Body of pancreas (tissue), 4 donors: ENCODE measurements at places on chromosomes 1 and 21. TPM values are rescaled to one million over a fixed set of nuclear protein-coding genes. Genes with fewer than 3 reads are reported as not detected.

The DIO1 gene
- not detected for total RNA-seq

The GLUL gene
- 621 TPM for total RNA-seq

DNA sequence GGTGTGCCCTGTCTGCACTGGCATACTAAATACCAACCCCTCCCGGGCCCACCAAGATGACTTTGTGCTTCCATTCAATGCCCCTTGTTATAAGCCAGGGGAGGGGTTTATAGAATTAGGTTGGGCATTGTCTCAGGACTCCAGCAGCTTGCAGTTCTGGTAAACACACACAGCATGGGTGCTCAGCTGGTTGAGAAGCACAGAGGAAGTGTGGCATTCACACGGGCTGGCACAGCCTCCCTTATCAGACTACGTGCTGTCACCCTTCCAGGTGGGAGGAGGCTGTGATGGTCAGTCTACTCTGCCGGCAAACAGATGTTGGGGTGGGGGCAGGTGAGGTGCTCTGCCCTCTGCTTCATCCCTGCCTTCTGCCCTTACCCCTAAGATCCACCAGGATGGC is 15.0 kb upstream of the SLC6A17 start:
- H3K4me1 ChIP-seq: peaks cover 12% of the 10 kb centered on the region
- H3K27me3 ChIP-seq: no peaks in the 10 kb centered on the region
- H3K4me3 ChIP-seq: no peak overlapping the region
- no peak overlapping the region for H3K27ac ChIP-seq
- peak; percentile 42 for DNase-seq

- no peak overlapping the region for H3K27ac ChIP-seq
- no peaks in the 10 kb centered on the region for H3K36me3 ChIP-seq
- H3K4me3 ChIP-seq: no peak overlapping the region
- peaks cover under 1% of the 10 kb centered on the region for H3K4me1 ChIP-seq
- peak; percentile 34 for DNase-seq
- H3K27me3 ChIP-seq: no peaks in the 10 kb centered on the region
Observed at GRCh38 chr1:5836776-5837440, 155.3 kb downstream of the NPHP4 start.

DNA sequence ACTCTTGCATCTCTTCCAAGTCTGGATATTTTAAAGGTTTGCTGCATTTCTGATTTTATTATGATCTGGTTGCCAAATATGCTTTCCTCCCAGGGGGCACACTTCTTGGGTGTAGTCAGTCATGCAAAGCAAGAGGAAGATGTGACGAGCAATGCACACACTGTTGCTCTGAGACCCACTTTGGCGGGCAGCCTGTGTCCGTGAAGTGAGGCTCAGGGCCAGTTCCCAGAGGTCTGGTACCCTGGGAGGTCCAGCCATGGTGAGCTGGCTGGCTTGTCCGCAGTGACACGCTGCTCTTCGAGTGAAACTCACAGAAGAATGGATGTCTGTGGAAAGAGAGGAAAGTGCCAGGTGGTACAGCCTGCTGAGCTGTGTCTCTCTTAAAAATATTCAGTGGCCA is 52.8 kb upstream of the EDN2 start:
- DNase-seq: no peak
- no peak overlapping the region for H3K27ac ChIP-seq
- peaks cover 15% of the 10 kb centered on the region for H3K4me1 ChIP-seq
- H3K27me3 ChIP-seq: no peaks in the 10 kb centered on the region
- no peaks in the 10 kb centered on the region for H3K36me3 ChIP-seq

DNA sequence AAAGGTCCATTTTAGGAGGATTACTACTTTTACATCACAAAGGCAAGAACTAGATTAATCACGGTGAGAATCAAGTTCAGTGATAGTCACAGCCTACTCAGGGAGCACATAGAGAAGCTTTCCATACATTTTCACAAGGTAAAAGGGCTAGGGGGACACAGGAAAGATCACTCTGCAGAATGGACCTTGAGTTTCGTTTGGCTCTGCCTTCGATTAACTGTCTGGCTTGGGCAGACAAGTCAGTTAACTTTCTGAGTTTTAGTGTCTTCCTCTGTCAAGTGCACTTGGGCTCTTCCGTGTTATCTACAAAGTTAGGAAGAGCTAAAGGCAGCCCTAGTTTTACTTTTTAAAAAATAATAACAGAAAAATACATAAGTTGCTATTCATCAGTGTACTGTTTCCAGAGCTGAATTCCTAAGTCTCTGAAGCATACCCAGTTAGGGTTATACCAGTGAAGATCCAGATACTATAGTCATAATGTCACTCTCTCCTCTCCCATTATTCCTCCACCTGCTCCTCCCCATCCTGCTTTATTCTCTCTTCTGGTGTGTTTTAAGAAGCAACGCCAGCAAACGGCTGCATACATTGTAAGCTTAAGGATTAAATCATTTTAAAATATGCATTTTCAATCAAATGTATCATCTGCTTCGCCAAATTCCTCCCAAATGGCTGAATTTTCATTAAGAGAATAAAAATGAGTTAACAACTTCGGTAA is 1.7 kb downstream of the CEP170 start:
- no peaks in the 10 kb centered on the region for H3K27me3 ChIP-seq
- H3K27ac ChIP-seq: peak overlapping the region; percentile 89
- H3K36me3 ChIP-seq: no peaks in the 10 kb centered on the region
- DNase-seq: no peak
- H3K4me1 ChIP-seq: peaks cover 23% of the 10 kb centered on the region
- H3K4me3 ChIP-seq: no peak overlapping the region

The FLG2 gene
- total RNA-seq: not detected

DNA sequence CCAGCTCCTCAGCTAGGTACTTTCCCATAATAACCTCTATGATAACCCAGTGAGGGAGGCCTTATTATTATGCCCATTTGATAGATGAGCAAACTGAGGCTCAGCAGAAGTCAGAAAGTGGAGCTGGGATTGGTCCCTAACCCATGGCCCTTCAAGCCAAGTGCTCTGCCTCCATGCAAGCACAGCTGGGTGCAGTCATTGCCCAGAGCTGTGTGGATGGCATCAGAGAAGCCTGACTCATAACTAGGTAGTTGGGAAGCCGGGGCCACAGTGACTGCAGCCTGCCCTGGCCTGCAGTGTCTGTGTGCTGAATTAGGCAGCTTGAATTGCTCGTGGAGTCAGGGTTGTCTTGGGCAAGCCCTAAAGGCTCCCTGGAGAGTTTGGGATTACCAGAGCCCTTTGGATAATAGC is 89.9 kb upstream of the SLC2A1 start:
- no peak overlapping the region for H3K27ac ChIP-seq
- H3K4me3 ChIP-seq: no peak overlapping the region
- no peaks in the 10 kb centered on the region for H3K36me3 ChIP-seq
- no peaks in the 10 kb centered on the region for H3K27me3 ChIP-seq
- peaks cover 15% of the 10 kb centered on the region for H3K4me1 ChIP-seq
- DNase-seq: no peak

DNA sequence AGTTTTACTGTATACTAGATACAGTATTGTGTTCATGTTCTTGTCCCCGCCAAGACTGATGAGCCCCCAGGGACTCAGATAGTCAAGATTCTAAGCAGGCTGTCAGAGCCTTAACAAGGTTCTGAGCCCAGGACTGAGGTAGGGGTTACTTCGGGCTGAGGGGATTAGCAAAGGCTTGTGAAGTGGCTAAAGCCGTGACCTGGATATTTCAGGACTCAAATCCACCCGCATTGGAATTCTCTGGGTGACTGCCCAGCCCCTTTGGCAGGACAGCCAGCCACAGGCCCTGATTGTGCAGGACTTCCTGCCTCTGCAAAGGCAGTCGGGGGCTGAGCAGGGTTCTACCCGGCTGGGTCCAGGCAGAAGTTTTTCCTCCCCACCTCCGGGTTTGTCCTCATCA is at the start of gene PLA2G5:
Gene PLA2G5, plus strand, starts transcription at position 321 of the 400 bp plus-strand sequence. CDS start 14,637 bp downstream, outside the sequence.
- H3K27ac ChIP-seq: no peak within 1 kb of the TSS
- DNase-seq: peak; percentile 42

DNA sequence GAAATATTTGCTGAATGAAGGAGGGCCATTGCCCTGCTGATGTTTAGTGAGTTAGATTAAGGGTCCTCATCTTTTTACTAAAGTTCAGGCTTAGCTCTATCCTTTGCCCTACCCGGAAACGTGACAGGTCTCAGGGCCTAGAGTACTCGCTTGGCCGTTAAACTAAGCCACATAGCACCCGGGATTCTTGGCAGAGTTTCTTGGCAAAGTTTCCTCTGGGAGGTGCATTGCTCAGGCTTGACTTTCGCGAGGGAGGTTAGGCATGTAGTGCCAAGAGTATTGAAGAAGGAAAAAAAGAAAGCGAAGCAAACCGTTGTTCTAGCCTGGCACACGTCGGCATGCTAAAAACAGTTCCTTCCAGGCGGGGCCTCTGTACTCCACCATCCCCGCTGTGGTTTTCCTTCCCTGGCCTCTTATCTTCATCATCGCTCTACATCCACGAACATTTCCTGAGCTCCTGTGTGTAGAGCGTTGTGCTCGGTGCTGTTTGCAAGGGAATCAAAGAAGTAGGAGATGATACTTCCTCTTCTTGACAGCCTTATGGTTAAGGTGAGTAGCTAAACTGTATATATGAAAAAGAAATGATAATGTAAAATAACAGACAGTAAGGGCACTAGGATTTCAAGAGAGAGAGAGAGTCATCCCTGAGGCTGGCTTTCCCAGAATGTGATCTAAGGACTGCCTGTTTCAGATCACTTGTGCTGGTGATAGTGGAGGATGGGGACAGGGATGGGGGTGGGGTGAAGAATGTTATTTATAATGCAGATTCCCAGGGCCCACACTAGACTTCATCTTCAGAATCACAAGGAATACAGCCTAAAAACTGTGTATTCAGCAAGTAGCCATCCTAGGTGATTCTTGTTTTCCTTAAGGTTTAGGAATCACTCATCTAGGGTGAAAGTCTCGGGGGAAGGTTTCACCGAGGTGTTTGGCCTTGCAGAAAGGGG is 18.8 kb downstream of the RNF220 start:
- peaks cover 11% of the 10 kb centered on the region for H3K4me1 ChIP-seq
- peaks cover 14% of the 10 kb centered on the region for H3K27me3 ChIP-seq
- H3K36me3 ChIP-seq: no peaks in the 10 kb centered on the region
- H3K4me3 ChIP-seq: no peak overlapping the region

DNA sequence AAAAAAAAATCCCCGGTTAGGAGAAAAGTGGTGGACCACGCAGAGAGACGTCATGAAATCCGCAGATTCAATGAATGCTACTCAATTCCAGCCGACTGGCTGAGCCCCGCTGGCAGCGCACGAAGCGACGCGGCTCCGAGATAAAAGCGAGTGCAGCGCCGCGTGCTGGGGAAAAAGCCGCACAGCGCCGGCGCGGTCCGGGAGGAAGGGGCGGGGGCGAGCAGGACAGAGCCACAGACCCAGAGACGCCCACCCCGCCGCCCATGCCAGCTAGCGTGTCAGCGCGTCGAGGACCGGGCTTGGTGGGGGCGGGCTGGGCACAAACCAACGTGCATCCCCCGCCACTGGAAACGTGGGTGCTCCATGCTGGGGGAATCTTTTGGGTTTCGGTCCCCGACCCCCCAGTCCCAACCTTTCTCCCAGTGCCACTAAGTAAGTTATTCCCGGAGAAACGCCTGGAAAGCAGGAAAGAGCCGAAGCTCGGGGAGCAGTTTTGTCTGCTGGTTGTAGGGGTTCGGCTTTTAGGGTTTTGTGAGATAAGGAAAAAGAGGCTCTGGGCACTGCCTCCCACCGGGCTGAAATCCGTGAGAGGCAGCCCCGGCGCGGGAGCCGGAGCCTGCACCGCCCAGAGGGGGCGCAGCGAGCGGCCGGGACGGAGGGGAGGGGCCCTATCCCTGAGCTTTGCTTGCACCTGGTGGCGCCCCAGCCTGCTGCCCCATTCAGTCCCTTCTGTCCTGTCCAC is at the start of gene KCNJ6:
Gene KCNJ6, minus strand, starts transcription at position 148 of the 742 bp plus-strand sequence. CDS start 75,775 bp downstream, outside the sequence.
- no peak within 1 kb of the TSS for H3K4me3 ChIP-seq
- no peaks in the 10 kb centered on the region for H3K27me3 ChIP-seq
- no peak within 1 kb of the TSS for H3K27ac ChIP-seq
- H3K36me3 ChIP-seq: no peaks in the 10 kb centered on the region

DNA sequence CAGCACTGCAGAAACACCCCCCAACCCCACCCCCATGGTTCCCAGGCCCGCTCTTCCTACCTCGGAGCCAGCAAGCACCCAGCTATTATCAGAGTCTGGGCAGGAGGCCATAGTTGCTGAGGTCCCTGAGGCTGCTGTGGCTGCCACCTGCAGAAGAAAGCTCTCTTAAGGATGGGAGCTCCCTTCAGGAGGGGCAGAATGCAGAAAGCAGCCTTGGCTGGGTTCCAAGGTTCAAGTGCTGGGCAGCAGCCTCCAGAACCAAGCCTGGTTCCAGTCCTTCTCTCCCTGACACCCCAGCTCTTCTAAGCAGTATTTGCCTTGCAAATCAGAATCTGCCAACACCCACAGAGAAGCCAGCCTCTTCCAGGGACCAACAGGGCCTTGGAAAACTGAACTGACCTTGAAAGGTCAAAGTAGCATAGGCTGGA is 2.3 kb downstream of the PBXIP1 start:
- peaks cover 44% of the 10 kb centered on the region for H3K4me1 ChIP-seq
- H3K36me3 ChIP-seq: no peaks in the 10 kb centered on the region
- H3K27me3 ChIP-seq: no peaks in the 10 kb centered on the region
- DNase-seq: no peak

DNA sequence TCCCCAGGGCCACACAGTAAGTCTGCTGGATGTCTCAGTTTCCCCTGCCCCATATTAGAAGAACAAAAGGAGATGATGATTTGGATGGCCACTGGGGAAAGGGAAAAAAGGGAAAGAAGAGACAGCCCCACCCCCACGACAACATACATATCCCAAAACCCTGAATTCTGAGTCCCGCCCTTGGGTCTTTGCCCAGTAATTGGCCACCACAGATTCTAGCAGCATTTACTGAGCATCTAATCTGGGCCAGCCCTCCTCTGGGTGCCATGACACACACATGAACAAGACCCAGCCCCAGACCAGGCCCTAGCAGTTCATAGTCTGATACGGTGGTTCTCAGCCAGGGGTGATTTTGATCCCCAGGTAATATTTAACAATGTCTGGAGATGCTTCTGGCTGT is 5.2 kb upstream of the TTC4 start:
- H3K36me3 ChIP-seq: no peaks in the 10 kb centered on the region
- no peak for DNase-seq
- H3K27ac ChIP-seq: no peak overlapping the region

DNA sequence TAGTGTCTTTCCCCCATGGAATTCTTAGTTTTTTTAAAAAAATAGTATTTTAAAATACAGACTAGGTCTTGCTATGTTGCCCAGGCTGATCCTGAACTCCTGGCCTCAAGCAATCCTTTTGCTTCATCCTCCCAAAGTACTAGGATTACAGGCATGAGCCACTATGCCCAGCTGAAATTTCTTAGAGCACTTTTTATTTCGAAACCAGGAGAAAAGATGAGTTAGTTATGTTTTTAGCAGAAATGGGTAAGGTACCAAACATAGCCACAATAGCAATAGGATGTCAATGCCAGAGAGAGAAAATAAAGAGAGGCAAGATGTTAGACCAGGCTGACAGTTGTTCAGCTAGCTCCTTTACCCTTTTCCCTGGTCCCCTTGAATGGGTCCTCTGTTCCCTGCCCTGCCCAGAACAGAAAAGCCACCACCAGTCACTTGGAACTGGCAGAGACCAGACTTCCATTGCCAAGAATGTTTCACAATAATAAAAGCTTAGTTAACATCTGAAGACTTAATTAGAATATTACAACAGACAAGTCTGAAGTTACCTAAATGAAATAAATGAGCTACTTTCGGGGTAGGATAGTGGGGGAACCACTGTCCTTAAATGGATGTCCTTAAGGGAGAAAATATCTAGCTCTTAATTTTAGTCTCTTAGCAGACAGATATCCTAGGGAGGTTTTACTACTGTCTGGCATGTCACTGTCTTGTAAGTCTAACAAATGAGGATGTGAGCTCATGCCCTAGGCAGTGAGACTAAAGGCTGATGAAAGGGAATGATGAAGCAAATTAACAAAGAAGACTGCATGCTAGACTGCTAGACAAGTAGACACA is 54.3 kb downstream of the ABL2 start:
- no peak overlapping the region for H3K4me3 ChIP-seq
- no peak overlapping the region for H3K27ac ChIP-seq
- H3K36me3 ChIP-seq: no peaks in the 10 kb centered on the region
- no peaks in the 10 kb centered on the region for H3K27me3 ChIP-seq
- no peaks in the 10 kb centered on the region for H3K4me1 ChIP-seq
